Neuronal stem cell (in vitro differentiated cells): ENCODE measurements at places on chromosomes 7 and 10.
A peak's percentile ranks its signal among the peaks of the same experiment; 100 is the strongest.

- no peak for DNase-seq
Measured at GRCh38 chr7:89687211-89687610, 467.1 kb upstream of the STEAP1 start.

DNA sequence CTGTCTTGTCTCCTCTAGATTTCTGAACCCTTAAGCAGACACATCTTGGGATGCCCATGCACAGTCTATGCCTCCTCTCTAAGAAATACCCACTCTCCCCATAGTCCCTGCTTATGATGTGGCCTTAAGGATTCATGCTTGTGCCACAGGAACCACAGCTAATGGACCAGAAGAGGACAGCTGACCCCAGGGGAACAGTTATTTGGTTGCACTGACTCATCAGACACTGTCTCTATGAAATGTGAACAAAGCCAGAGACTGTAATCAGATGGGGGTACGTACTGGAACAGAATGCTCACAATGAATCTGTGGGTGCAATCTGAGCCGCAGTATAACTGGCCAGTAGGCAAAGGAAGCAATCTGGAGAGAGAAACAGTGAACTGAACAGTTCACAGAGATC, 121.9 kb downstream of the USP6NL start:
- no peak for DNase-seq

GRCh38 chr7:155815332-155816191, 3.3 kb upstream of the SHH start:
- no peak for DNase-seq

GRCh38 chr7:50565559-50565916, 333 bp upstream of the DDC start:
- no peak for DNase-seq

GRCh38 chr7:57305192-57305748, 144.7 kb upstream of the ZNF716 start:
- DNase-seq: no peak

DNA sequence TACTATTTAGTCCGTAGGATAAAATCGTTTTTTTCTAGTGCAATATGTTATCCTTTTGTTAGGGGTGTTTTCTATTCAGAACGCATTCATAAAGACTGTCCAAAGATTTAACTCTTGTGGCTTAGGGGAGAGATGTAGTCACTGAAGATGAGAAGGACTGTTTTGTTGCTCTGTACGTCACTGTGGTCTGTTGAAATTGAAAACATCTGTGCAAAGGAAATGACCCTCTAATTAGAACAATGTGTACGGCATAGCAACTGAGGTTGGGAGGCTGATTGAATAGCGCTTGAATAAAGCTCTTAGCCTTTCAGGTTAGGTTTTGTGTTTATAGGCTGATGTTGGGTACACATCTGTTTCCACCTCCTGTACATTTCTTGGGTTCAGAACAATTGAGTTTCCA, 453.4 kb upstream of the AKR1E2 start:
- DNase-seq: no peak

- peak; percentile 14 for DNase-seq
Measured at GRCh38 chr7:90596671-90597562, 796 bp downstream of the CDK14 start.

- no peak for DNase-seq
Measured at GRCh38 chr7:36562121-36562520, 162.2 kb downstream of the AOAH start.

GRCh38 chr7:113389112-113389646, 270.8 kb upstream of the SMIM30 start:
- DNase-seq: no peak

- no peak for DNase-seq
Measured at GRCh38 chr10:11319990-11320602, 291.4 kb downstream of the USP6NL start.
